HFFc6 (cell line): ENCODE measurements at places on chromosomes 7 and 10. TPM values are rescaled to one million over a fixed set of nuclear protein-coding genes. Genes with fewer than 3 reads are reported as not detected.

Gene H2BK1
- total RNA-seq: not detected in 3 replicates

GRCh38 chr7:46494441-46494840 lies 573.4 kb upstream of the IGFBP3 start:
- peak; percentile 5 for DNase-seq
- H3K4me3 ChIP-seq: no peak overlapping the region; the same call in 1 of the 2 replicates
- no peaks in the 10 kb centered on the region for H3K27me3 ChIP-seq
- H3K27ac ChIP-seq: peak overlapping the region; percentile 22; the same call in 1 of the 2 replicates
- H3K36me3 ChIP-seq: peaks cover 12% of the 10 kb centered on the region

Gene SLC39A12
- not detected in 3 replicates for total RNA-seq

Gene ENO4
- 0.24 TPM in 1 of 3 replicates, not detected in the others for total RNA-seq

DNA sequence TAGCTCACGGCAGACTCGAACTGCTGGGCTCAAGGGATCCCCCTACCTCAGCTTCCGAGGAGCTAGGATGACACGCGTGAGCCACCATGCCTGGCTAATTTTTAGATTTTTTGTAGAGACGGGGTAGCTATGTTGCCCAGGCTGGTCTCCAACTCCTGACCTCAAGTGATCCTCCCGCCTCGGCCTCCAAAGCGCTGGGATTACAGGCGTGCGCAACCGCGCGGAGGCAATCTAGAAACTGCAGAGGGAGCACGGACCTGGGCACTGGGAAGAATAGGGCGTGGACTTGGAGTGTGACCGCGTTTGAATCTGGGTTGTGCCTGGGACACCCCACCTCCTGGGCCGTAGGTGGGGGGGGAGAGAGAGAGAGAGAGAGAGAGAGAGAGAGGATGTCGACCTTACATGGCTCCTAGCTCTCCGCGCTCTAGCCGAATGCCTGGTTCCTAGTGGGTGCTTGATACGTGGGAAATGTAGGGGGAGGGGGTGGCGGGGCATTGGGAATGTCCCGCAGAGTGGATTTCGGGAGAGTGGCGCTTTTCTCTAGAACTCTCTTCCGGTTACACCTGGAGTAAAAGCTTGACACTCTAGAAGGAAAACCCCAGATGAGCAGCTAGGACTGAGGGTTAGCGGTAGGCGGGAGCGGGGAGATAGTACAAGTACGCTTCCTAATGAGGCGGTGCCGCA lies 1.2 kb upstream of the MAP3K8 start:
- peak overlapping the region; percentile 93 for H3K4me3 ChIP-seq
- peaks cover 3% of the 10 kb centered on the region for H3K27me3 ChIP-seq
- no peak for DNase-seq
- H3K36me3 ChIP-seq: no peaks in the 10 kb centered on the region
- peak overlapping the region; percentile 81 for H3K27ac ChIP-seq
- peaks cover 40% of the 10 kb centered on the region for H3K4me1 ChIP-seq

- H3K27ac ChIP-seq: no peak overlapping the region
- peaks cover 69% of the 10 kb centered on the region for H3K4me1 ChIP-seq
- no peak for DNase-seq
- no peaks in the 10 kb centered on the region for H3K36me3 ChIP-seq
These were observed 18.4 kb upstream of the AKR1C1 start for GRCh38 chr10:4944841-4945240.

Gene CTAGE8
- total RNA-seq: not detected in 3 replicates

Gene TAS2R4
- total RNA-seq: 0.11 to 0.13 TPM (median 0.12 TPM) in 3 replicates

Gene SPDYE8
- total RNA-seq: not detected in 3 replicates

Gene VAX1
- not detected in 3 replicates for total RNA-seq

Gene CCDC7
- total RNA-seq: 3.6 to 4.0 TPM (median 3.9 TPM) in 3 replicates

Gene UTF1
- total RNA-seq: not detected in 2 replicates

Gene CD36
- 1.6 to 3.6 TPM (median 2.1 TPM) in 3 replicates for total RNA-seq

GRCh38 chr7:51235593-51236313 lies 80.9 kb downstream of the COBL start:
- peaks cover 4% of the 10 kb centered on the region for H3K27me3 ChIP-seq
- no peaks in the 10 kb centered on the region for H3K4me1 ChIP-seq
- no peaks in the 10 kb centered on the region for H3K36me3 ChIP-seq
- no peak overlapping the region for H3K4me3 ChIP-seq
- no peak for DNase-seq

Gene SFTPD
- not detected in 3 replicates for total RNA-seq

- peaks cover 11% of the 10 kb centered on the region for H3K4me1 ChIP-seq
- H3K4me3 ChIP-seq: no peak overlapping the region
- peaks cover 12% of the 10 kb centered on the region; the same call in 1 of the 2 replicates for H3K36me3 ChIP-seq
- DNase-seq: no peak
- no peaks in the 10 kb centered on the region; the same call in 1 of the 2 replicates for H3K27me3 ChIP-seq
- H3K27ac ChIP-seq: no peak overlapping the region
These were observed 19.3 kb downstream of the FAM20C start for GRCh38 chr7:211715-212058.

GRCh38 chr10:79905322-79906314 lies 43.3 kb downstream of the SFTPD start:
- H3K27me3 ChIP-seq: no peaks in the 10 kb centered on the region
- H3K4me1 ChIP-seq: peaks cover 22% of the 10 kb centered on the region
- peak; percentile 46 for DNase-seq
- H3K27ac ChIP-seq: peak overlapping the region; percentile 86

DNA sequence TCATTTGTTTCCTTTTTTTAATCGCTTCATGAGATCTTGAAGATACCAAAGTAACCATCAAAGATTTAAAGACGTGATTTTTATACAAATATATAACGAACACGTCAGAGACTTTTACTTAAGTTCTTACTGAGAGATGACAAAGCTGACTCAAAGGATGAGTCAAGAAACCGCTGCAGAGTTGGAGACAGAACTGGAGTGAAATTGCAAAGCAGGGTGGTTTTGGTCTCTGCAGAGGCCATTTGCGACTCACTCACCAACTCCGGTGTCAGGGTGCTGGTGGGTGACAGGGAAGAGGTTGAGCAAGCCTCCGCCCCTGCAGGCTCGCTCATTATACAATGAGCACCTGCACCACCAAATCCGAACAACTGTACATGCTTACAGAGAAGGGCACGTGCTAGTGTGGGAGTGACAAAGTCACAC lies 75.2 kb downstream of the DNAJB6 start:
- peaks cover 34% of the 10 kb centered on the region for H3K36me3 ChIP-seq
- peak overlapping the region; percentile 61 for H3K4me3 ChIP-seq
- DNase-seq: peak; percentile 94
- peaks cover 5% of the 10 kb centered on the region for H3K27me3 ChIP-seq
- peaks cover 19% of the 10 kb centered on the region for H3K4me1 ChIP-seq

Gene ALOX5
- total RNA-seq: not detected in 3 replicates

DNA sequence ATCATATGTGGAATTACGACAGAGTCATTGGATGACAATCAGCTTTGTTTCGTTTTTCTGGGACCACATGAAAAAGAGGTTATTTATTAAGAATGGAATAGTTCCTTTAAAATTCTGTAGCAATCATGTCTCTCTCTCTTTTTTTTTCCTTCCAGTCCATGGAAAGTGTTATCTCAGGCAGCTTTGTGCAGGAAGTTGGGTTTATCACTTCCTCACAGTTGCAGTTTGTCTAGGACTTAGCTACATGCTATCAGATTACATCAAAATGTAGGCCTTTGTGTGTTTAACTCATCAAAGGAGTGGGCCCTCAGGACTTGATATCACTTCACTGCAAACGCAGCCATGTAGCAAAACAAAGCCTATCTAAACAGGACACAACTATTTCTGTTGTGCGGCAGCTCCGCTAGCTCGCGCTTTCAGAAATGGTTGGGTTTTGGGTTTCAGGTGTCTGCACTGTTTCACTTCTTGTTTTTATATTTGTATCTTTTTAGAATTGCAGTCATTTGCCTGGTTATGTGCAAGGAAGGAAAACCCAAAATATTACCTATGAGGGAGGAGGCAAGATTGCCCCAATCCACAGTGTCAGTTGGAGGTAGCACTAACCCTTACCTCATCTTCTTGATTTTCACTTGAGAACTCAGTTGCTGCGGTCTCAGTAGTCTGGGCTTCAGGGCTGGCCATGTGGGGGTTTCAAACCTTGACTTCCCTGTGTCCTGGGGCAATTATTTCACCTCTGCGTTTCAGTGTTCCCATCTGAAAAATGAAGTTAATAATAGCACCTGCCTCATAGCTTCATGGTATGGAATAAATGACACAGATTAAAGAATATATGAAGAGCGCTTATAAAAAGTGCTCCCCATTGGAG lies 66.7 kb downstream of the HHEX start:
- H3K4me1 ChIP-seq: peaks cover 41% of the 10 kb centered on the region
- no peak overlapping the region; the same call in 1 of the 2 replicates for H3K4me3 ChIP-seq
- H3K36me3 ChIP-seq: no peaks in the 10 kb centered on the region
- H3K27me3 ChIP-seq: no peaks in the 10 kb centered on the region
- no peak for DNase-seq

DNA sequence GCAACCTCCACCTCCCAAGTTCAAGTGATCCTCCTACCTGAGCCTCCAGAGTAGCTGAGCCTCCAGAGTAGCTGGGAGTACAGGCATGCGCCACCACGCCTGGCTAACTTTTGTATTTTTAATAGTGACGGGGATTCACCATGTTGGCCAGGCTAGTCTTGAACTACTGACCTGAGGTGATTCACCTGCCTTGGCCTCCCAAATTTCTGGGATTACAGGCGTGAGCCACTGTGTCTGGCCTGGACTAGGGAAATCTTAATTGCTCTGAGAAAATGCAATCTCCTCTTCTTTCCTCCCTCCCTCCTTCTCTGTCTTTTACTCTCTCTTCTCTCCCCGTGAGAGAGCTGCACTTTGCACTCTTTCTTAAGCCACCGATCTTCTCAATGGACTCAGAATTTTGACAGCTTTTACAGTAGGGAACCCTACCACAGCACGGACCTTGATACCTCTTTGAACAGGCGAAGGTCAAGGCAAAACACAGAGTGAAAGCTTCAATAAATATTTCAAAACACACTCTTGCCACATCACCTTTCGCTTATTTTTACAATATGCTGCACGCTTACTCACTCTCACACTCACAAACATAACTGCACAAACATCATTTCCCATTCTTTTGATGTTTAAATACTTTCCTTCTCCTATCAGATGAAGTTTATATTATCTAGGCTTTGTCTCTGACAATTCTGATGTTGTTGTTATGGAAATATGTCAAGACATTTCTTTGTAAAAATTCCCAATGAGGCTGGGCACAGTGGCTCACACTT lies 173.4 kb upstream of the NRP1 start:
- no peak overlapping the region; the same call in 1 of the 2 replicates for H3K27ac ChIP-seq
- H3K27me3 ChIP-seq: peaks cover 2% of the 10 kb centered on the region
- no peak overlapping the region for H3K4me3 ChIP-seq
- peaks cover 22% of the 10 kb centered on the region for H3K4me1 ChIP-seq
- DNase-seq: no peak
